ENCODE measurements at places on chromosomes 7 and 10.
A peak's percentile ranks its signal among the peaks of the same experiment; 100 is the strongest.

- no peak for DNase-seq
Observed at GRCh38 chr10:3538291-3538655, 246.7 kb downstream of the KLF6 start.

DNA sequence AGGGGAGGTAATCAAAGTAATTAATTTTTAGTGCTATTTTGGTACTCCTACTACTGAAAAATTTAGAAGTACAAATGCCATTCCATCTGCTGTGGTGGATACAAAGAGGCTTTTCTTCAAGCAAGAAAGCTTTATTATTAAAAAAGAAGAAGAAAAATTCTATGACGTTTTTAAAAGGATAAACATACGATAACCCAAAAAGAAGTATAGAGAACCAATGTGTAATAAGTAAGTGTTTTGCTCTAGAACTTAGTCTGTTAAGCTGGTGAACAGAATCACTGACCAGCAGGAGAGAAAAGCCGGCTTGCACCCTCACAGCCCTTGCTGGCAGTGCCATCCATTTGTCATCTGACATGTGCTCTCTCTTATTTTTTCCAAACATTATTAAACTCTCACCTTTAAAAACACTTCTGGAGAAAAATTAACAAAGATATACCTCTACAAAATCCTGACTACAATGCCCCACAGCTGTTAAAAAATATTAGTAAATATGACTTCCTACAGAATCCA lies 81.5 kb downstream of the SRPK2 start:
- DNase-seq: no peak

DNA sequence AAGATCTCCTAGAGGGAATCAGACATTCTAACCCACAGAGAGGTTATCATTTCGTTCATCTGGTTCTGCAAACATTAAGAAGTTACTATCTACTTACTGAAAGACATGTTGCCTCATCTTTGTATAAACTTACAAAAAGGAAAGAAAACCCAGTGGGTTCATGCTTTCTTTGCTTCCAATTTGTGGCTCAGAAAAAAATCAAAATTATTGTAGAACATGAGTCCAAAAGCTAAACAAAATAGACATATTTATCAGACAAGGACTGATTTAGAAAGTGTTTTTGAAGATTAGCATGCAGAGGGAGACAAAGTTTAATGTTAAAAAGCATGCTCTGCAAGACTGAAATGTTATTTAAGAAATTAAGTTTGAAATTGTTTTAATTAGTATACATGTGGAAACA lies 123.1 kb downstream of the MBL2 start:
- no peak for DNase-seq

GRCh38 chr10:129678186-129678585 lies 211.1 kb downstream of the MGMT start:
- no peak for DNase-seq

DNA sequence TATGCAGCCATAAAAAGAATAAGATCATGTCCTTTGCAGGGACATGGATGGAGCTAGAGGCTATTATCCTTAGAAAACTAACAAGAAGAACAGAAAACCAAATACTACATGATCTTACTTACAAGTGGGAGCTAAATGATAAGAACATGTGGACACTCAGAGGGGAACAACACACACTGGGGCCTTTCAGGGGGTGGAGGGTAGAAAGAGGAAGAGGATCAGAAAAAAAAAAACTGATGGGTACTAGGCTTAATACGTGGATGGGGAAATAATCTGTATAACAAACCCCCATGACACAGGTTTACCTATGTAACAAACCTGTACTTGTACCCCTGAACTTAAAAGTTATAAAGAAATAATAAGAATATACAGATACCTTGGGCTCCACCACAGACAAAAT lies 514.2 kb downstream of the ARL4A start:
- DNase-seq: no peak

GRCh38 chr10:28180654-28181053 lies 122.2 kb downstream of the MPP7 start:
- DNase-seq: no peak

- DNase-seq: no peak
Observed at GRCh38 chr10:4399556-4399955, 426.5 kb upstream of the AKR1E2 start.

- DNase-seq: peak; percentile 26
Observed at GRCh38 chr7:143003393-143004051, 23.4 kb downstream of the OR9A2 start.

- no peak for DNase-seq
Observed at GRCh38 chr10:30472414-30473155, 38.6 kb downstream of the MAP3K8 start.

GRCh38 chr10:61289813-61290212 lies 163.4 kb downstream of the TMEM26 start:
- no peak for DNase-seq

DNA sequence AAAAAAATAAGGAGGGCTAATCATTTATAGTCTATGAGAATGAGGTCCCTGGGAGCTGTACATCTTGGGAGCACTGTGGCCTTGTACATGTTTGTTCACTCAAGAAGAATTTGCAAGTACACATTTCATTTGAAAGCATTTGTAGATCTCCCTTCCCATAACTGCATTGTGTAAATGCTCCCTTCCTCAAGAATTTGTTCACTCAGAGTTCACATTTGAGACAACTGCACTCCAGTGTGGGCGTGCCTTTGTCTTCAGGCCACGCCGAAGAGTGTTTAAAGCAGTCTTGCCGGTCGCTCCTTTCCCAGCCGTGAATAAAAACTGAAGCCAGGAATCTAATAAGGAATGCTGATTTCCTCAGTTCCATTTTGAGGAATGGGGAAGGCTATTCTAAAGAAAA lies 291.1 kb upstream of the LYZL1 start:
- DNase-seq: no peak

DNA sequence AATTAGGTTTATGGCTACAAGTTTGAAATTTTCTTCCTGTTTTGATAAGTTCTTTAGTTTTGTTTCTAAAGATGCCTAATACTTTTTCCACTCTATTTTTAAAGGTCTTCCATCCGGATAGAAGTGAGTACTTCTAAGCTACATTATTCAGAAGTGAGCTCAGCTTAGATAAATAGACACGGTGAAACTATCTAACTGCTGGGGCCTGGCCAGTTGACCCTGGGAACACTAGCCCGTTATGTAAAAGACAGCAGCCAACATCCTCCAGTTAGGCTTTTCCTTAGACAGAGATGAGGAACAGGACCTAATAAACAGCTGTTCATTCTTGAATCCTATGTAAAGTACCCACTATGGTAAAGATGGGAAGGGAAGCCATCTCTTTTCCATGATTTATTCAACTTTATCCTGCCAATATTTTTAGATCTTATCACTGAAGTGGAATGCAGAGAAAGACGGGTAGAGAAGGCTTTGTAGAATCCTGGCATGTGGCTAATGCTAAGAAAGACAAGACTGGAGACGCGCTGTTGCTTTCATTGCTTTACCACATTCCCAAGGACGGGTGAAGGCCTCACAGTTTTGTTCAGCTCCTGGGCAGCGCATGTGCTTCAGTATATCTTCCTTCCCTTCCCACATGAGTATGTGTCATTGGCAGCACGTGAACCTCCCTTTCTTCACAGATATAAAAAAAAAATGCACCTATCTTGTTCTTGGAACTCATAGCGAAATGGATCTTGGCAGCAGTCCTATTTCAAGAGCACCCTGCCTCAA lies 340.0 kb upstream of the MEOX2 start:
- peak; percentile 95 for DNase-seq

DNA sequence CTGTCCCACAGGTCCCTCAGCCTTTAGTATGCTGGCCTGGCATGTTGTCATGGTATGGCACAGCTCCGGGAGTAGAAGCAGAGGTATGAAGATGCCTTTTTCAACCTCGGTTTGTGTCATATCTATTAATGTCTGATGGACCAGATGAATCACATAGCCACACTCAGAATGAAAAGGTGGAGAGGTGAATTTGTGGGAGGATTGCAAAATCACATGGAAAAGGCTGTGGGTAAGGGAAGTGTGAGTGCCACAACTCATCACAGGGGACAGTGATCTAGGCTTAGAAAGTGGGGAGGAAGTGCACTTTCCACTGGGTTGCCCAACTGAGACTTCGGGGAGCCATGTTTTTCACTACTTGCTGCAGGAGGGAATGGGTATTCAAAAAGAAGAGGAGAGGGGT lies 190.7 kb downstream of the WDR11 start:
- peak; percentile 1 for DNase-seq

DNA sequence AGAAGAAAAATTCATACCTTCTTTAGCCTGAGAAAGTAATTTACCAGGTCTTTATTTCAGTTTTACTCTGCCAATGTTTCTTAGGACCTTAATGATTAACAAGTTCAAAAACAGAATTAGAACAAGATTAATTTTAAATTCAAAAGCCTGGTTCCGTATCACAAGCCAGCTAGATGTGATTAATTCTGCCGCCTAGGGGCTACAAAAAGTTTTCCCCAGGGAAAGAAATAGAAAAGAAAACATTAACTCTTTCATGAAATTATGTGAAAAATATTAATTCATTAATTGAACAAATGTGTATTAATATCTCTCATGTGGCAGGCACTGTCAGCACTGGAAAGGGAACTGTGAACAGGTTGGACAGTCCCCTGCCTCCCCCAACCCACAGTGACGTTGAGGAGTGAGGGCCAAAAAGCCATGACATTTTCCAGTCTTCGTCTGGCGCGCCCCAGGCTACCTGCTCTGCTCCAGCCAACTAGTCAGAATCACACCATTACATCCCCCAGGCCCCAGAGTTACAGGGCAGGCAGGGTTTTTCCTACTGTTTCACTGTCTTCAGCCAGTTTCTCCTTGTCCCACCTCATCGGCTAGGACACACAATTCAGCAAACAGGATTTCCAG lies 20.1 kb downstream of the TMEM176A start:
- DNase-seq: no peak

DNA sequence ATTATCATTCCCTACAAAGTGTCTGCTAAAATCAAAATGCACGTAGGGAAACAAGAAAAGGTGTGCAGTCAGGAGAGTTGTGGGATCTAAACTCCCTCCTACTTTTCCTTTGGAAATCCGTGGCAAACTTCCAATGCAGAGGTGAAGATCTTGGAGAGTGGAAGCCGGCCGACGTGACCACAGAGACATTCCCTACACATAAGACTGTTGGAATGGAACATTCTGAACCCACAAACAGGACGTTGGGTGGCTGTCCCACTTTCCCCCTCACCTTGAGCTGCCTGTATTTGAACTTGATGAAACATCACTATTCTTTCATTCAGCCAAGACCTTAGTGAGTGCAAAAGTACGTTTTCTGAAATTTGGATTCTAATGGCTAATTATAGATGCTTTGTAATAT lies 65.9 kb downstream of the PRKCQ start:
- DNase-seq: no peak

DNA sequence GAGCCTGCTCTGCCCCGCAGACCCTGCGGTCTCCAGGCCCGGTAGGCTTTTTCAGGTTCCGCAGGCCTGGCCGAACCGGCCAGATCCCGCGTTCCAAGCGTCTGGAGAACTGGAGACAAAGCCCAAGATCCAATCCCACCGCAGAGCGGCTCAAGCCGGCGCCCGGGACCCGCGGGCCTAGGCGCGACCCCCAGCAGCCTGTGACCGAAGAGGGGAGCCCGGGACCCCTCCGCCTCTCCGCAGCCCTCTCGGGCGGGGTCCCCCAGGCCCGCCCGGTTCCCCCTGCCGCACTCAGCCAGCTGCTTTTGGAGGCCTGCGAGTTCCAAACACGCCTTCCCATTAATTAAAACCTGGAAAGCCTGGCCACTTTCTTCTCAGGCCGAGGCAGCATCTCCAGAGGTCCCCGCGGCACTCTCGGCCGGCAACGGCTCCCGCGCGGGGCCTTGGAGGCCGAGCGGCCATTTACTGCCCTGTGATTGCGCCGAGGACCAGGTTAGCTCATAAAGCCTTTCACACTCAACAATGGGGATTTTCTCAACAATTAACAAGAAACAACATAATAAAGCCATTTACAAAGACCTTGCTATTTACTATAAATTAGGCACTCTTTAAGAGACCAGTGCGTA lies 16.7 kb downstream of the SKIDA1 start:
- no peak for DNase-seq

- no peak for DNase-seq
Observed at GRCh38 chr7:152949790-152950189, 190.2 kb downstream of the ACTR3B start.

GRCh38 chr7:151038951-151039849 lies 9.1 kb upstream of the ASIC3 start:
- DNase-seq: peak; percentile 90

Measured in NCI-H226 (cell line).